Naive B cell (primary cell): ENCODE measurements at places on chromosomes 2 and 18.

- DNase-seq: no peak
Measured at GRCh38 chr18:10566390-10566789, 40.6 kb downstream of the NAPG start.

- no peak for DNase-seq
Measured at GRCh38 chr2:234178330-234179030, 128.0 kb downstream of the SPP2 start.

DNA sequence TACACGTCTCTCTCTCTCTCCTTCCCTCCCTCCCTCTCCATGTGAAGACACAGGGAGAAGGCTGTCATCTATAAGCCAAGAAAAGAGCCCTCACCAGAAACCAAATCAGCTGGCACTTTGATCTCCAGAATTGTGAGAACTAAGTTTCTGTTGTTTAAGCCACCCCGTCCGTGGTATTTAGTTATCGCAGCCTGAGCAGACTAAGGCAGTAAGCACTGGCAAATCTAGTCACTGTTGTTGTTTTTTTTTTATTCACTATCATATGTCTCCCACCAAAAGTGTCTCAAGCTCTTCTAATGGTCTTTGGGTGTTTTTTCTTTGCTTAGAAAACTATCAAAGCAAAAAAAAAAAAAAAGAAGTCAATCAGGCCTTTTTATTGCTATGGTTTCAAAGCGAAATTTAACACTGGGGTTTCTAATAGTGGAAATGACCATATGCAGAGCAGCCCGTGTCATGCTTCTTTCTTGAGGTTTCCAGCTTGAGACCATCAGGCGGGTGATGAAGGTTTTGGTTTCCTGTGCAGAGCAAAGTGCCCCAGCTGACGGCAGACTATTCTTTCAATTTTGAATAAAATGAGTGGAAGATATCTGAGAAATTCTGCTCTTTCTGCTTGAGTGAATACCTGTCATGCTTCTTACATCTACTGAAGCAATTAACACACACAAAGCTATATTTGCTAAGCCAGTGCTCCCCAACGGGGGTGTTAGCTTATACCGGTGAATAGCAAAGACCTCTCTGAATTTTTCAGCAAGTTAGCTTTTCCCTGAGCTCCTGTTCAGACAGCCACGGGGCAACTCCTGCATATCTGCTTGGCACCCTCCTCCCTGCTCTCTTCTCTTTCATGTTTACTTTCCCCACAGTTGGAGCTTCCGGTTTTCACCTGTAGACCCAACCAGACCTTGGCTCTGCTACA, 394.1 kb upstream of the ATP5MC3 start:
- DNase-seq: peak; percentile 15

DNA sequence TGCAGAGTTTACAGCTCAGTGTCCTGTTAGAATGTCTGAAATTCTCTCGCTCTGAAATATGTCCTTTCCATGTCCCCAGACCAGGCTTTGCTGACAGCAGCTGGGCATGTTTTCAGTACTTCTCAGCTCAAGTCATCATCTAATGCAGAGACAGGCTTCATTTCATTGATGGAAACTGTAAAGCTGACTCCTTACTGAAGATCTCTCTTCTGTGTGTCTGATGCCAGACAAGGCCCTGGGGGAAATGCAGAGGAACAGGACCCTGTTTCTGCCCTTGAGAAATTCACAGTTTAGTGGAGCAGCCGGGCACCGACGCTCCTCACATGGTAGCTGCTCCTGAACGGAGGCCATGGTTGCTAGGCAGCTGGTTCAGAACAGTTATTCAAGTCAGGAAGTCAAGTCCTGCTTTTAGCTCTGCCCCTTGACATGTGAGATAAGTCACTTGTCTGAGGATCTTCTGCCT, 24.6 kb upstream of the FZD7 start:
- DNase-seq: no peak

DNA sequence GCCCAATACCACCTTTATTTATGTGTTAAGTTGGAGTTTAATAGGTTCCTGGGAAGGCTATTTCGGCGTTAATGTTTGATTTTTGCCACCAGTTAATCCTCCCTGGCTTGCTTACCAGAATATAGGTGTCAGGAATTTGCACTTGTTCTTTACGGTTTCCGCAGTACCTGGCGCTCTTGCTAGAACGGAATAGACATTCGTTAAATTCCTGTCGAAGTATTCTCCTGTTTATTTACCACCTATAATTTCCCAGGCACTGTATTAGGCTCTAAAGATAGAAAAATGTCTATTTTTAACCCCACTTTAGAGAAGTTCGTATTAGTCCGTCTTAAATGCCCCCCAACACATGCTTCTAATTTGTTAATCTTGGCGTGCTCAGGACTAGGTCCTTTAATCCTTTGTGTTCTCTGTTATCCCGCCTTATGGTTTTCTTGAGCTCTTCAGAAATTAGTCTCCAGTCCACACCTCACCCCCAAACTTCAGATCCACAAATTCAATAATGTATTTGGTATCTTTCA, 575 bp downstream of the CCDC150 start:
- no peak for DNase-seq

GRCh38 chr2:28982381-28982950, 1.4 kb downstream of the TOGARAM2 start:
- DNase-seq: no peak

DNA sequence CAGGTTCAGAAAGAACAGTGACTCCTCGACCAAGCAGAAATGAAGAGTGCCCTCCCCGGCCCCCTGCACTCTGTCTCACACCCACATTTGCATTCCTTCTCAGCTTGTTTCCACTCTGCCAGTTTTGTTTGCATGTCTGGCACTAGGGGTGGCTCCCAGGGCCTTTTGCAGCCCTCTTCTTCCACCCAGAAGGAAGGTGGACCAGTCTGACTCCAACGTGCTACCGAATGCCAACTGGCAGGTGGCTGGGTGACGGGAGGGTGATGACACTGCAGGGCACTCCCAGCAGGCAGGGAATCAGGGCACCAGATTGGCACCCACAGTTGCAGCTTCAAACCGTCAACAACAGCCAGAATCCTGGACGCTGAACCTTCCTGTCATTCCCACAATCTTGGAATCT, 371.1 kb downstream of the TXNL1 start:
- peak; percentile 59 for DNase-seq

GRCh38 chr18:3790703-3791102, 340.7 kb downstream of the TGIF1 start:
- no peak for DNase-seq

- no peak for DNase-seq
Measured at GRCh38 chr2:24924732-24925131, 4.7 kb upstream of the ADCY3 start.

- no peak for DNase-seq
Measured at GRCh38 chr2:177211169-177211568, 1.4 kb upstream of the HNRNPA3 start.

GRCh38 chr2:109374548-109375130, 239.1 kb downstream of the SEPTIN10 start:
- no peak for DNase-seq

DNA sequence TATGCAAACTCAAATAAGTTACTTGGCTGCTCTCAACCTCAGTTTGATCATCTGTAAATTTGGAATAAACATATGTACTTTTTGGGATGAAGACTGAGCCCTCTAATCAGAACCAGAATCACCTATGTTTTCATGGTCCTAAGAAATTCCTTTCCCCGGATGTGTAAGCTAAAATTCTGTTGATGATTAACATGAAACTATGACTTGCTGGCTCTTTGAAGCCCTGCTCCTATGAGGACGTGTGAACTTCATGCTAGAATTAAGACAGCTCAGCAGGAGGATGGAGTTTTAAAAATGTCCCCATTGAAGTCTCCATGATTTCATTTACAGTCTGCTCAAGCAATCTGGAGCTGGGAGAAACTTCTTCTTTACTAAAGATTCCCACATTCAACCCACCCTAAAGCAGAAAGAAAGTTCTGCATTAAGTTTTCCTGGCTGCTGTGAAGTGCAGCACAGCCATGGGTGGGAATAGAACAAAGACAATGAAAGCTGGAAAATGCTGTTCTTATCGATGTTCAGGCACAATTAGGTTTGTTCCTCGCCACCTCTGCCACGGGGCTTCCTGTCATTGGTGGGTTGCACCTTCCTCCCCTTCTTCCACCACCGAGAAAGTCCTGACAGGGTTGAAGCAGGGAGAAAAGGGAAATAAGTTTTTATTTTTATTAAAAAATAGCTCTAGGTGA, 50.9 kb downstream of the ADCYAP1 start:
- DNase-seq: no peak

DNA sequence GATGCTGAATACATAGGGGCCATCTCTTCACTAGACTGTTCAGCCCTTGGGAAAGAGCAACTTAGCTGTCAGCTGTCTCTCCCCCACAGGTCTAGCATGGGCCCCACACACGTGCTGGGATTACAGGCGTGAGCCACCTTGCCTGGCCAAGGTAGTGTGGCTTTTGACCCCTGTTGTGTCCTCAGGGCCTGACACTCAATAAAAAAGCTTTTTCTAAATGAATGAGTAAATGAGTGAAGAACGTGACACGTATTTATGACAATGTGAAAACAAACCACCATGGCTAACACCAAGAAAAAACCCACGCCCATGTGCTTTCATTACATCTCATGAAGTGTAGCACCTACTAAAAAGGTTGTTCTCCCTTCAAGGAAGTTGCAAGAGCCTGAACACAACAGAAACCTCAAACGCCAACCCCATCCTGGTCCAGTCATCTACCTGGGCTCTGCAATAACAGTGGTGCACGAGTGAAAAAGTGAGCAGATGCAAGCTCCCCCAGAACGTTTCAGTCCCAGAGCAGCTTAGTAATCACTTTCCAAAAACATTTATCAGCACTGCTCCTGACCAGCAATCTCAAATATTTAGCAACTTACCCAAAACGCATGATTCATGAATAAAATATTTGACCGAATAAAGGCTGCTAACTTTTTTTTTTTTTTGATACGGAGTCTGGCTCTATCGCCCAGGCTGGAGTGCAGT, 3.4 kb downstream of the WDFY1 start:
- no peak for DNase-seq

GRCh38 chr2:241736111-241736510, 1.7 kb downstream of the D2HGDH start:
- DNase-seq: no peak

GRCh38 chr18:62732617-62733016, 17.3 kb downstream of the PHLPP1 start:
- DNase-seq: no peak

- DNase-seq: no peak
Measured at GRCh38 chr18:61064911-61065310, 268.3 kb upstream of the CDH20 start.

DNA sequence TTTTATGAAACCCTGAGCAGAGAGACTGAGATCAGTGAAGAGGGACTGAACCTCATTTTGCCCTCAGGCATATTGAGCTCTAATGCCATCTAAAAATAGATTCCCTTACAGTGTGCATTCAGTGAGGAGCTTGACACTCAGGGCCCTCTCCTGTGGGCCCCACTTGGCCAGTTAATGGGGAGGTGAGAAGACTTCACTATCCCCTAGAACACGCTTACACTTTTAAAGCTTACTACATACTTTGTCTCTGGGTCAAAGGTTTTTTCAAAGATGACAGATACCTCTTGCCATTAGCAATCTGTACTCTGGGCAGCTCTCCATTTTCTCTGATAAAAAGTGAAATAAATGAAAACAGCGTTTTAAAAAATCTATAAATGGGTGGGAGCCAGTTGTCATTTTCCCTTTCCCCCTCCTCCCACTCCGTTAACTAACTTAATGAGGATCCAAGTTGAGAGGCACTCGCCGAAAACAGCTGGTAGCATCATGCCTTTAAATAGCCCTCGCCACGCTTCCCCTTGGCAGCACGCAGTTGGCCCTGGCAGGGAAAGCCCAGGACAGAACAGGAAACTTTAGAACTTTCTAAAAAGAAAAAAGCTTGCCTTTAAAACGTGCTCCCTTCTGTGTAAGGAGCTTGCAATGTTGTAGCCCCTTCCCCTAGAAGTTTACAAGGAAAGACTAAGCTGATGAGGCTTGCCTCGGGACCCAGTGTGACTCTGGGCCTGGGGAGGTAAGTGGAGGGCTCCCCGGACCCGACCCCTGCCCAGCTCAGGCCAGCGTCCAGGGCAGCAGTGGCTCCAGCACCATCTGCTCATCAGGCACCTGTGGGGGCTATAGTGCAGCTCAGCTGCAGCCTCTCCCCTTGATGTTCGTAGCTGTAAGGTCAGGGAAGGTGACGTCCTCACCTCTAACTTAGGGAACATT, 58.8 kb upstream of the FOSL2 start:
- no peak for DNase-seq

DNA sequence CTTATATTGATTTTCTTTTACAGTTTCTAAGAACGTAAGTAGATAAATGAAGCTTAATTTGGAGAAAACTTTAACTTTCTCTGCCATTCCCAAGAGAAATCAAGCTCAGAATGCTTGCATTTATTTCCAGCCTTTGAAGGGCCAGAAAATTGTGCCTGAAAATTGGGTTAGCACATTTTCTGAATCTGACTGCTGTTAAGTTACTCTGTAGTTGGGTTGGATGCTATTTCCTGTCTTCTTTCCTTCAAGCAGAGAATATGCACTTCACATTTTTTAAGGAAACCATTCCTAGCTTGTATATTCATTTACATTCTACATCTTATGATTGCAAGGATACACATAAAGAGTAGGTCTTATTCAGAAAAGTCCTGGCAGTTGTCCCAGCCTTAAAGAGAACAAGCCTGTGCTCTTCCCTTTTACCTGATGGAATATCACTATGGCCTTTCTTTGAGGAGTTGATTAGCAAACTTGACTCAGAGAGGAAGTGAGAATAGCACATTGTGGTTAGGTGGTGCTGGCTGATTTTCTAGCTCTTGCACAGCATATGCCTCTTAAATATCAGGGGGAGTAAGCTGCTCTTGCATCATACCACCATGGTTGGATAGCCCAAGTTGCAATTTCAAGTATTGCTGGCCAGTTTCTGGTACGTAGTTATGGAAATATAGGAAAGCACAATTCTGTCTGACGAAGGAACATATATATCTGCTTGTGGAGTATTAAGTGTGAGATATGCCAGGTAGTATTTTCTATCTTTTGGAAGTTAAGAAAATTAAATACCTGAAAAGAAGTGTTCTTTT, 133.7 kb downstream of the COMMD1 start:
- peak; percentile 55 for DNase-seq

DNA sequence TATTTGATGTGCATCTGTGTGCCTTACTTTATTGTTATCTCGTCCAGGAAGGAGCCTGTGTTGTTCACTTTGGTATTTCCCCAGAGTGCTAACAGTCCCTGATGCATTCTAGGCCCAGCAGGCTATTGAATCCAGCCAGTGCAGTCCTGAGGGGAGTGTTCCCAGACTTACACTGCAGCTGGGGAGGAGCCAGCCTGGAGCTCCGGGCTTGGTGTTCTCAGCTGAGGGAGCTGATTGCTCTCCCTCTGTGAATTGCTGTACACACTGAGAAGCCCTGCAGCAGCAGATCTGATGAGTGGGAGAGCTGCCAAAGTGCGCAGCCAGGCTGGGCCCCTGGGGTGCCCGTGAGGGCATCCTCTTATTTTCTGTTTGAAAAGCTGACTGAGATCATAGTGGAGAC, 159.2 kb downstream of the GALNT3 start:
- DNase-seq: no peak

- DNase-seq: no peak
Measured at GRCh38 chr2:143607231-143608062, 478.2 kb downstream of the ARHGAP15 start.

GRCh38 chr2:239149501-239149900, 251.3 kb downstream of the HDAC4 start:
- no peak for DNase-seq
